ENCODE measurements at places on chromosomes 7 and 10.

DNA sequence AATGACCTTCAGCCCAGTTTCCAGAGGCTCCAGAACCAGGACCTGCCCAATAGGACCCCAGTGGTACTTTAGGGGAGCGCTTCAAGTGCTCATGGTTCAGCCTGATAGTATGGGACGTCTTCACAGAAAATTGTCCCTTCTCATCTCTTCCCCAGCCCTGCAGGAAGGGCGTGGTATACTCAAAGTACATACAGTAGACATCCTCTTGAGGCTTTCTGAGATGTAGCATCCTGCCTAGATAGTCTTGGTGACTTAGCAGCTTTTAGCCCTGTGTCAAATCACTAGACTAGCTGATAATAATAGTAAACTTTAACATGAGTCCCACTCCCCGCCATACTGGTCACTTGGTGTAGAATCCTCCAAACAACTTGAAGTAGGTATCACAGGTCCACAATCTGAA, 193.2 kb downstream of the CYP26A1 start:
- no peak for DNase-seq

DNA sequence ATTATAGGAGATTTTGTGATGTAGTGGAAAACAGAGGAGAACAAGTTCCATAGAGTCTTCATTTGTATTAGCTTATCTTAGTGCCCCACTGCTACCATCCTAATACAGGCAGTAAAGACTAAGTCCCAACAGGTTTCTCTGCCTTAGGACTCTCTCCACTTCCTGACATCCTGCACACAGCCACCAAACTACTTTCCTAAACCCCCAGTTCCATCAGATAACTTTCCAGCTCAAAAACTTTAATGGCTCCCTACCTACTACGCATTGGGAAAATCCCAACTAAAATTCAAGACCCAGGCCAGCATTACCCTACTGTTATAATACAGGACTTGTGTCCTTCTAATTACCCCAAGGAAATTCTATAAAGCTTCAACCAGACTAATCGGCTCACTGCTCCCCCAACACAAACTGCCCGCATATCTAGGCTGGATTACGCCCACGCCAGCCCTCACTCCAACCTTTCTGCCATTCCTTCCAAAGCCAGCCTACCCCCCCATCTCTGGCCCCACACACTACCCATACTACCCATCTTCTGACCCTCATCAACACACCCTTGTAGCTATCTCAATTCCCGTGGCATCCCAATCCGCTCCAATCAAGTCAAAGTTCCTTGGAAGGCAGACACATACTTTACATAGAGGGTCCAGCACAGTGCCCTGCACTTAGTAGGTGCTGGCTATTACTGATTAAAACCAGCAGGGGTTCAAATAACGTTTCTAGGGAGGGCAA, 1.4 kb downstream of the IDE start:
- peak; percentile 22 for DNase-seq

DNA sequence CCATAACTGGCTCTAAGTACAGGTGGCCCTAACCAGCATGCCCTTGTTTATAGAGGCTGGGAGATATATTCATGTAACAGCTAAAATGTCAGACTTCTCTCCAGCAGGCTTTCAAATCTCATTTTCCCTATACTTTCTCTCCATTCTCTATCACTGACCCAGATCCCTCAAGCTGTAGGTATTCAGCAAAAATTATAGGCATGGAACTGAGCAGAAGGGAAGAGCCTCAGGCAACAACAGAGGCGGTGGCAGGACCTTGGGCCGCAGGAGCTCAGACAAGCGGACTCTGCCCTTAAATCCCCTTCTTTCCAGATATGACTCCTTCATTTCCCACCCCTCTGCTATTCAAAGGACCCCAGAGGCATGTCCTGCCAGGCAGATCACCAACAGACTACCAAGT, 417.4 kb downstream of the PLXNA4 start:
- no peak for DNase-seq

DNA sequence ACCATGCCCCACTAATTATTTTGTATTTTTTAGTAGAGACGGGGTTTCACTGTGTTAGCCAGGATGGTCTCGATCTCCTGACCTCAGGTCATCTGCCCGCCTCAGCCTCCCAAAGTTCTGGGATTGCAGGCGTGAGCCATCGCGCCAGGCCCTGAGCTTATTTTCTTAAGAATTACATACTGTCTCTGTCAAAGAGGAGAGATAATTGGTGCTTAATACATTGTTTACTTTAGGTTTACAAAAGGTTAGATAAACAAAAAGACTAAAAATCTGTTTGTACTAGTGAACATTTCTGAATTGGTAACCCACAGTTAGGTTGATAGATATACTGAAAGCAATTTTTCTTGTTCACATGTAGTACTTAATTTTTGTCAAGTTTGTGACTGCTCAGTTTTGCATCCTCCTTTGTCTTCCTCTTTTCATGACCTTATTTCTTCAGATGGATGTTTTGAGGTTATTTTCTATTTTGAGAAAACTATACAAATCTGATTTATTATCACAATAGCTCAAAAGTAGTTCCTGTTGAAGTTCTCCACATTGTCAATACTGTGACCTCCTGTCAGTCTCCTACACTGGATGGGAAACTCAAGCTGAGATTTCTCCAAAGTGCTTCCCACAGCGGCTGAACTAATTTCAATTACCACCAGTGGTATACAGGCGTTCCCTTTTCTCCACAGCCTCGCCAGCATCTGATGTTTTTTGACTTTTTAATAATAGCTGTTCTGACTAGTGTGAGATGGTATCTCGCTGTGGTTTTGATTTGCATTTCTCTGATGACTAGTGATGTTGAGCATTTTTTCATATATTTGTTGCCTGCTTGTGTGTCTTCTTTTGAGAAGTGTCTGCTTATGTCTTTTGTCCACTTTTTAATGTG, 22.5 kb downstream of the HHEX start:
- DNase-seq, result peak; percentile 79

DNA sequence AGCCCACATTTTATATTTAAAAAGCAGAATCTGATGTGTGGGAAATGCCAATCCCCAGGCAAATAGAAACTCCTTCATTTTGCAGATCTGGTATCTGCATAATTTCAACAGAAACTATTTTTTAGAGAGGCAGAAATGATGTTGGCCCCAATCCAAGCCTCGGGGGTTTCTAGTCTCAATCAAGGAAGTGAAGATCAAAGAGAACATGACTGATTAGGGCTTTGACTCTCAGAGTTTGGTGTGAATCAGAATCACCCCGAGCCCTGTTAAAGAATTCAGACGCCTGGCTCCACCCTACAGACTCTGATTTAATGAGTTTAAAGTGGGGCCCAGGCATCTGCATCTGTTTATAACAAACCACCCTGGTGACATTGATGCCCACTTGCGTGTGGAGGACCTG, 36.7 kb upstream of the UBE2H start:
- DNase-seq, result no peak

DNA sequence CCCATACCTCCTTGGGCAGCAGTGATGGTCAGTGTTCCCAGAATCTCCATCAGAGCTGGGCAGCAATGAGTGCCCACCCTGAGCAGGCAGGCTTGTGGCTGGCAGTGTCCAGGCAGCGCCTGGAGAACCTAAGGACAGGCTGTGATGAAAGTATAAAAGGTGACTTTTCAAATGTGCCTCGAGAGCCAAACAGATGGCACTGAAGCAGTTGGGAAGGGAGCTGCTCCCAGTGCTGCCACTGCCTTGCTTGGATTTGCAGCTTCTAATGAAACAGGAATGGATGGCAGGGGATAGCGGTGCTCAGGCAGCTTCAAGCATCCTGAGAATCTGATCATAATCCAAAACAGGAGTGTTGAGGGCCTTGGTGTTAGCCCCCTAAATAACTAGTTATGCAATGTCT, 179.8 kb upstream of the AOAH start:
- DNase-seq, result no peak

DNA sequence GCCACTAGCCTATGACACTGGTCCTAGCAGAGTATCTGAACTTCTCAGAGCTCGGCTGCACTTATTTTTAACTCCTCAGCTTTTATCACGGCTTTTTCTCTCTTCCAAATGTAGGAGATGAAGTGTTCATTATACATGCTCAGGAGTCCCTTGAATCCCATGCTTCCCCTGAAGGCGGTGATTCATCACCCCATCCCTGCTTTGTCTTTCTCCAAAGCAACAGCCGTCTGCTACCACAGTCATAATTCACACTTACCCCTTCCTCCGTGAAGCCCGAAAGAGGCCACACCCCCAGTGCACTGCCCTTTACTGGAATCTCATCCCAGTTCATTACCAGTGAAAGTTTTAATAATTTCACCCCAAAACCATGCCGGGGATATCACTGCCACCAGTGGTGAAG, 301.5 kb upstream of the SHH start:
- no peak for DNase-seq

GRCh38 chr7:104851268-104851667, 162.7 kb upstream of the KMT2E start:
- DNase-seq, result no peak

DNA sequence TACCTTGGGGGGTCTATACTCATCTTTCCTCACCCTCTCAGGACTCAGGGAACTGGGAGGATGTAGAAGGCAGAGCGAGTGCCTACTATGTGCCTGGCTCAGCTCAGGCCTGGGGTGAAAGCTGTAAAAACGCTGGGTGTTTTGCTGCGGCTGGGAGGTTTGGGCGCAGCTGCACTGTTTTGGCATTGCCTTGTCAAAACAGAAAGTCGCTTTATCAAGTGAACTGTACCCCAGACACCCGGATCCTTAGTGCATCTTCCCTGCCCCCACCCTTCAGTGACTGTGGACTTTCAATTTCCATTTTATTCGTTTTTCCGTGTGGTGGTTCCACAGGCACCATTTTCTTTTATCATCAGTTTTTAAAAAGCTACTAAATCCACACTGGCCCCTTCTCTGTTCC, 86.7 kb upstream of the ZNF716 start:
- no peak for DNase-seq

- DNase-seq, result no peak
Observed at GRCh38 chr10:127526161-127526560, 22.9 kb upstream of the NPS start.

GRCh38 chr10:14665304-14665703, 109.4 kb downstream of the FAM107B start:
- DNase-seq, result no peak

DNA sequence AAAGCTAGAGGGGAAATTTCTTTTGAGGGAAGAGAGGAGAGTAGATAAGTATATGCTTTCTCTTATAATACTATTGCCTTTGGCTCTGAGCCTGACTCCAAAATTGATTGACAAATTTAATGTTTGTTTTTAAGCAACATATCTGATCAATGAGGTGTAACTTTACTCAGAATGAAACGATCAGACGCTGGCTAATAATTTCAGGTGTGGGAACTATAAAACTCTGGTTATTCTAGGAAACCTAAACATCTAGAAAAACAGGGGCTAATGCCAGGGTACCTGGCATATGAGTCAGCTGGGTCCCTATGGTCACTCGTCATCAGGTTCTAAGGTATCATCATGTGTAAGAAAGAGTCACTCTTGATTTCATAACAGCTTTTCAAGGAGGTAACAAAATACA, 139.7 kb downstream of the ATE1 start:
- DNase-seq, result no peak

GRCh38 chr7:756231-756927, 29.3 kb upstream of the PRKAR1B start:
- DNase-seq, result no peak

DNA sequence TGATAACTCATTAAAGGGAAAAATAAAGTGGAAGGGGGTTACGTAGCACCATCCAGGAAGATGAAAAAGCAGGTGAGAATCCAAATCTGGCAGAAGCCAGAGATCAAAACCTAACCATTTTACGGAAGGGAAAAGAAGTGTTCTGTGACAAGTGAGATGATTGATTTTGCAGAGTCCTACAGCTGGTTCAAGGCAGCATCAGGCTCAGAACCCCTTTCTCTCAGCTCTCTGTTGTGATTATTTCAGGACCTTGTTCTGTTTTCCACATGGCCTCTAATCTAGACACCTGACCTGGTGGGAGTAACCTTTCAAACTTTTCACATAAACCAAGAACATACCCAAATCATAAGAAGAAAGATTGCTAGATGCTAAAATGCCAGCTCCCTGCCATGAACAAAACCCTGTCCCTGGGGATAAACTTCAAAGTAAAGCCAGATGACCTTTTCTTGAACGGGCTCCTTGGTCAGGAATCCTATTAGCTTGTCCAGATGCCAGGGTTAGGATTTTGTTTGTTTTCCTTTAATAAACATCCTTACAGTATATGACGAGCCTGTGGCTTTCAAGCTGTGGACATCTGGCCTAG, 5.9 kb downstream of the DUSP5 start:
- no peak for DNase-seq

DNA sequence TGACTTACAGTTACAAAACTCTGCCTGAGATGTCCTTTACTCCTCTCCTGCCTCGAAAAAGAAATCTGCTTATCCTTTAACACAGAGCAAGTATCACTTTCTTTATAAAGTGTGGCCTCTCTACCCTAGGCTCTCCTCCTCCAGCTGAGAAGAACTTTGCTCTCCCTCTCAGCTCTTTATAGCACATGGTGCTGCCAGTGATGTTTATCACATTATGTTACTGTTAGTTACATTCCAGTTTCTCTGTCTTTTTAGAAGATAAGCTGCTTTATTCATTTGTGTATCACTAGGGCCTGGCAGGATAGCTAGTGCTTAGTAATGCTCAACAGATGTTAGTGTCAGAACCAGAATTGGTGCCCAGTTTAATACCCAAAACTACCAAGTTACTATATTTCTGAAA, 41.1 kb upstream of the TMEM229A start:
- DNase-seq, result no peak
